ENCODE measurements at places on chromosomes 16 and 17.

- no peak for DNase-seq
Measured at GRCh38 chr17:36485805-36486203, 677 bp upstream of the ZNHIT3 start.

DNA sequence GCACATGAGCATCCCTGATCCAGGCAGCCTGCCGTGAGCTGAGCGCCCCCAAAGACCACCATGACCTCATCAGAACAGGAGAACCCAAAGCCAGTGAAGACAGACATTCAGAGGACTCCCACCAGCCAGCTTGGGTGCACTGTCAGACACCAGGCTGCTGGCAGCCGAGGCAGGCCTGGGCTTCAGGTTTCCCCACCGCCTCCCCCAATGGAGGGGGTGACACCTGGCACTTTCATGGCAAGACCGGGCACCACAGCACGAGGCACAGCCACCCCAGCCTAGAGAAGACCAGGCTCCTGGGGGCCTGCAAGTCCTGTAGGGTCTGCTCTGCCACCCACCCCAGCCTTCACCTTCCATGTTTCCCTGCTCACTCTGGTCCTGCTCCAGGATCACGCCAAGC, 140.5 kb downstream of the C16orf95 start:
- DNase-seq: no peak

DNA sequence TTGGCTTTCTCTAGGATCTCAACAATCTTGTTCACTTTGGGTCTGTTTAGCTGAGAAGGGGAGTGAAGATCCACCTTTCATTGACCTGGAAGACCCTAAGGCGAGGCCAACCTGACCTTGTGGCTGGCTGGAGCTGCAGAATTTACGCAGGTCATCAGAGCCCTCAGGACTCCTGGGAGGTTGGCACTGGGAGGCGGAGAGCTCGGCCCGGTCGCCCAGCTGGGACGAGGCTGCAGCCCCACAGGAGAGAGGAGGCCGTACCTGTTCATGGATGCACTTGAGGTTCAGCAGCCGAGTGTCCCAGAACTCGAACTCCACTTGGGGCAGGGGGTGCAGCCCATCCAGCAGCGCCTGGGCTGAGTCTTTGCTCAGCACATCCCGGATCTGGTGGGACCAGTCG, 5.9 kb downstream of the DNAH17 start:
- no peak for DNase-seq

DNA sequence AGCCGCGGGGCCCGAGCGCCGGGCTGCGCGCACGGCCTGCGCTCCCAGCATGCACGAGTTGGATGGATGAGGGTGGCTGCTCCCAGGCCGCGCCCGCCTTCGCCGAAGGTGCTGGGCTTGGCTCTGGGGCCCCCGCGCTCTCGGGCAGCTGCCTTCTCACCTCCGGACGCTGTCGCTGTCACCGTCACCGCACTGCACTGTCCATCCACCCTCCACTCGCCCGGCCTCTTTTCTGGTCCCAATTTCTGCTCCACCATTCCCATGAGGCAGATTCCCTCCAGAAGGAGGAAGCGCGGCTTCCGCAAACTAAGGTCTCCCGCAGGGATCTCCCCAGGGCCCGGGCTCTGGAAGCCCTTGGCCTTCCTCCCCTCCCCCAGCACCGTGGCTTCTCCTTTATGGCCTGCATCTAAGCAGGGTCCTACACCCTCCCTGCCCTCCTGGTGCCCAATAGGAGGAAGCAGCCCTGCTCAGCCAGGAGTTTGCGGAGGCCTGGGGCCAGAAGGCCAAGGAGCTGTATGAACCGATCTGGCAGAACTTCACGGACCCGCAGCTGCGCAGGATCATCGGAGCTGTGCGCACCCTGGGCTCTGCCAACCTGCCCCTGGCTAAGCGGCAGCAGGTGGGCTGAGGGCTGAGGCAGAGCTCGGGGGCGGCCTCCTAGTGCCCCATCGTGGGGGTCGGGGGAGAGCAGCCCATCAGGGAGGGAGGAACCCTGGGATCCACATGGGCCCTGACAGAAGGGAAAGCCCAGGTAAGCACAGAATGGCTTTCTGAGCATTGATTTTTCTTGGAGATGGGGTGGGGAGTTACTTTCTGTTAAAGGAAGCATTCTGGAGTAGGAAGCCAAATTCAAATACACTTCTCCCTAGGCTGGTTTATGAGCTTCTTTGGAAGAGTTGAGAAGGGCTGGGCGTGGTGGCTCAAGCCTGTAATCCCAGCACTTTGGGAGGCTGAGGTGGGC, 899 bp downstream of the ACE start:
- no peak for DNase-seq

DNA sequence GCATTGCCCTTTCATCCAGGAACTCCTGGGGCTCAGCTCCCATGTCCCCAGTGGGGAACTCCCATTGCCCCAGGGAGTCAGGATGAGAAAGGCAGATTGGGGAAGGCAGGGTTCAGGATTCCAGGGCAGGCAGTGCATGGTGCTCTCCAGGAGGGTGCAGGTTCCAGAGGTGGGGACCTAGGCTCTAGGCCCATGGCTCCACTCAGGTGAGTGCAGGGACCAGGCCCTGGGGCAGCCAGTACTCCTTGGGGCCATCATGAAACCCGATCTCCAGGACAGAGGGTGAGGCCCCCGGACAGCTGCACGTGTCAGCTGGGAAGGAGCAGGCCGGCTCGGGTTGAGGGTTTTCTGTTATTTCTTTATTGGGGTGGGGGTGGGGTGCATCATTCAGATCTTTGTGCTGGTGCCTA, 1.3 kb upstream of the MTSS2 start:
- no peak for DNase-seq

DNA sequence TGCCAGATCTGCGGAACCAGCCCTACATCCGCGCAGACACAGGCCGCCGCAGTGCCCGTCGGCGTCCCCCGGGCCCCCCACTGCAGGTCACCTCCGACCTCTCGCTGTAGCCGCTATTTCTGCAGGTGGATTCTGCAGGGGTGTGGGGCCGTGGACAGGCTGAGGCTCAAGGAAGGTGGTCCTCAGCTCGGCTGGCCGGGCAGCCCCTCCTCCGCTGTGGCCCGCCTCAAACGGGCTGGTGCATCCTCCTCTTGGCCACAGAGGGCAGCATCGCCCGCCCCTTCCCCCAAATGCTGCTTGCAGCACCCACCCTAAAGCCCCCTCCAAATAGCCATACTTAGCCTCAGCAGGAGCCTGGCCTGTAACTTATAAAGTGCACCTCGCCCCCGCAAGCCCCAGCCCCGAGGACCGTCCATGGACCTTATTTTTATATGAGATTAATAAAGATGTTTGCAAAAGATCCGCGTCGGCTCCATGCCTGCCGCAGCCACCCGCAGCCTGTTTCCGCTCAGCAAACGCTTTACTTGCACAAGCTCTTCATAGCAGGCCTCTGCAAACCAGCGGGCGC, 14.9 kb downstream of the SPATA32 start:
- no peak for DNase-seq

DNA sequence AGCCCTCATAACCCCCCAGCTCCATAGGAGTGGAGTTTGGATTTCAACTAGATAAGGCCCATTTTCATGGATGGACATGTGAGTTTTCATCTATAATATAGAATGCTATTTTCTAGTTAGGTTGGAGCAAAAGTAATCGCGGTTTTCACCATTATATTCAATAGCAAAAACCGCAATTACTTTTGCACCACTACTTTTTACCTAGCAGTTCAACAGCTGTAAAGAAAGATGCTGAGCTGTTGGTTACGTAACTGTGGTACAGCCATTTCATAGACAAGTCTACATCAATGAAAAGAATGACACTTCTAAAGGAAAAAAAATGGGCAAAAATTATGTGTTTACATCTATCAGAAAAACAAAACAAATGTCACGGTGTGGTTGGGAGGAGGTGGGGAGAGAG, 507.7 kb downstream of the MAF start:
- no peak for DNase-seq

- DNase-seq: no peak
Measured at GRCh38 chr16:78443542-78444364, 344.3 kb downstream of the WWOX start.
